ENCODE measurements at places on chromosomes 12 and 14.

- no peak for DNase-seq
Measured at GRCh38 chr14:92513966-92514843, 624 bp downstream of the RIN3 start.

GRCh38 chr12:110641521-110641920 lies 27.6 kb downstream of the TCTN1 start:
- DNase-seq: no peak

GRCh38 chr14:55814873-55815272 lies 234.9 kb downstream of the KTN1 start:
- no peak for DNase-seq

DNA sequence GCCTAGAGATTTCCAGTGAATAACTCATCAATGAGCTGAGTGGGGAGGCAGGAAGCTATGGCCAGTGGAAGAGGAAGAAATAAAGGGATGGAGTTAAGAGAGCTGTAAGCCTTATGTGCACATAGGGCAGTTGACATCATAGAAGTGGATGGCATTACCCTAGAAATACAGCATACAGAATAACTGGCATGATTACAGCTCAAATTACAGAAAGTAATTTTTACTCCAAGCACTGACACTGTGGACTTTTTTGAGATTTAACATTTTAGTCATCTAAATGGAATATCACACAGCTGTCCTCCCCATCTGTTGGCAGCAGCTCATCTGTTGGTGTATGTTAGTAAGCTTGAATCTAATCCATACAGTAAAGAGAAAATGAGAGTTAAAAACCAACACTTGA lies 5.4 kb upstream of the IPO8 start:
- no peak for DNase-seq

DNA sequence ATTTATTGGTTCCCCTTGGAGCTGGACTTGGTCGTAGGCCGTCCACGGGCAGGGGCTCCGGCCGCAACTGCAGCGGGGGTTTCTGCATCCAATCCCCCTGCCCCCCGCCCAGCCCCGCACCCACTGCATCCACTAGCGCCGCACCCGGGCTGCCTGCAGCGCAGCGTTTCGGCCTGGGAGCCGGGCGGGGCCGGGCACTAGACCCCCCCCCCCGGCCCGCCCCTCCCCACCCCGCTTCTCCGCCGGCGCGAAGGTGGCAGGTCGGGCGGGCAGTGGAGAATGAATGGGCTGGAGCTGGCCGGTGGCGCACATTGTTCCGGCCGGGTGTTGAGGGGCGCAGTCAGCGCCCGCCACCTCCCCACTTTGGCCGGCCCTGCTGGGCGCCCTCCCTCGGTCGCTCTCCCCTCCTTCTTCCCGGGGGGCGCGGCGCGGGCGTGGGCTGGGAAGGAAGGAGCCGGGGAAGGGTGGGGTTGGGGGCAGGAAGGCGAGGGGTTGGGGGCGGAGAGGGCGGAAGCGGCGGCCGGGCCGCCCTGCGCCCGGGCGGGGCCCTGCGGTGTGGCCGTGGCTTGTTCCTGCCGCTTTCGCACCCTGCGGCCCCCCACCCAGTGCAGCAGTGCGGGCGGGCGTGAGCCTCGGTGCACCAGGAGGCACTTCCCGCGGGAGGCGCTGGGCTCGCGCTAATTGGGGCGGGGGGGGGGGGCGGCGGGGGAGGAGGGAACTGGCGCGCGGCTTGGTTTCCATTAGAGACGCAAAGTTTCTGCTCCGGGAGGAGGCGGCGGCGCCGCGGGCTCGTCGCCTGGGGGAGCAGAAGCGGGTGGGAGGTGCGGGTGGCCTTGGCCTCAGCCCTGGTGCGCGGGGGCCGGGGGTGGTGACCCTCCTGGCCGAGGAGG lies 841 bp downstream of the CALM1 start:
- peak; percentile 52 for DNase-seq

DNA sequence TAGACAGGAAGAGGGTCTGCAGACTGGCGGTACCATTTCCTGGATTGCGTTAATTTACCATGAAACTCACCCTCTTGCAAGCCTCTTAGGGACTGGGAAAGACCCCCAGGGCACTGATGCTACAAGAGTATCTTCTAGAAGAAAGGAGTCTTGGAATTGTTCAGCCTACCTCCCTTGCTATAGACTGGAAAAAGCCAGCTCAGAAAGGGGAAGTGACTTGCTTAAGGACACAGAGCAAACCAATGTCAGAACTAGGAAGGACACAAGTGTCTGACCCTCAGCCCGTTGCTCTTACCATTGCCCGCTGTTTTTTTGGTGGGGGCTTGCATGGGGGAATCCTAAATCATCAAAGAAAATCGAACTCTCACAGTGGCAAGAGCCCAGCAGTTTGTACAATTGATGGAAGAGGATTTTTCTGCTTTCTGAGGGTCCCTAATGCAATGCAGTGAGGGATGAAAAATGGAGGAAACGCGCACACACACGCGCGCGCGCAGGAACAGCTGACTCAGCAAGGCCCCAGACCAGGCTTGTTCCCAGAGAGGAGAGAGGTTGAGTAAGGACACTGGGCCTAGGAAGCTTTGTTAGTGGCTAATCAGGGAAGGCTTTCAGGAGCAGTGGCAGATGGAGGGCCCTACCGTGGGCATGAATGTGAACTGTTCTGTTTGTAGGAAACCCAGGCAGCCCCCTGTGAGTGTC lies 50.9 kb downstream of the RIN3 start:
- no peak for DNase-seq

GRCh38 chr12:121581686-121582429 lies 1.0 kb upstream of the KDM2B start:
- DNase-seq: no peak

GRCh38 chr12:103475073-103475472 lies 20.7 kb downstream of the C12orf42 start:
- DNase-seq: no peak

DNA sequence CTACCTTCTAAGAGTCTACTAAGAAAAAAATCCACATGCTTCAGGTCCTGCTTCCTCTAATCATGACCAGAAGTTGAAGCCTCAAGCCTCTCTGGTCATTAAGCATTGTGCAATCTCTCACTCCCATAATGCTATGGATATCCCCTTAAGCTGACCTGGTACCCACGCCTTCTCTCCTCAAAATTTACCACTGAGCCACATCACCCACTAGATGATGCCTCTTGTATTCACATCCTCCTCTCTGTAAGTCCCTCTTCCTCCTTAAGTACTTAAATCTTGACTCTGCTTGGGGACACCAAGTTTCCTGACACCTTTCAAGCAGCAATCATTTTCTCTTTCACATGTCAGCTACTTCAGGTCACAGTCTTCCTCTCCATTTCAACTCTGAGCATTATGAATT lies 9.8 kb downstream of the GALNT4 start:
- DNase-seq: no peak

DNA sequence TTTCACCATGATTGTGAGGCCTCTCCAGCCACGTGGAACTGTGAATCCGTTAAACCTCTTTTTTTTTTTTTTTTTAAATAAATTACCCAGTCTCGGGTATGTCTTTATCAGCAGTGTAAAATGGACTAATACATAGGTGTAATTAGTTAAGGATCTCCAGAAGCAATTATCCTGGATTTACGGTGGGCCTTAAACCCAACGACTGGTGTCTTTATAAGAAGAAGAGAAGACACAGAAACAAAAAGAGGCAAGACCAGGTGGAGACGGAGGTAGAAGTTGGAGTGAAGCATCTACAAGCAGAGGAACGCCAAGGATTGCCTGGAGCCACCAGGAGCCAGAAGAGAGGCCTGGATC lies 114.6 kb upstream of the MAP1LC3B2 start:
- no peak for DNase-seq
